ENCODE measurements at places on chromosomes 6 and 20.

- no peaks in the 10 kb centered on the region for H3K36me3 ChIP-seq
- no peak overlapping the region for H3K4me3 ChIP-seq
- no peak for DNase-seq
- no peaks in the 10 kb centered on the region for H3K27me3 ChIP-seq
Measured at GRCh38 chr6:130324657-130325056, 41.2 kb upstream of the TMEM200A start.

DNA sequence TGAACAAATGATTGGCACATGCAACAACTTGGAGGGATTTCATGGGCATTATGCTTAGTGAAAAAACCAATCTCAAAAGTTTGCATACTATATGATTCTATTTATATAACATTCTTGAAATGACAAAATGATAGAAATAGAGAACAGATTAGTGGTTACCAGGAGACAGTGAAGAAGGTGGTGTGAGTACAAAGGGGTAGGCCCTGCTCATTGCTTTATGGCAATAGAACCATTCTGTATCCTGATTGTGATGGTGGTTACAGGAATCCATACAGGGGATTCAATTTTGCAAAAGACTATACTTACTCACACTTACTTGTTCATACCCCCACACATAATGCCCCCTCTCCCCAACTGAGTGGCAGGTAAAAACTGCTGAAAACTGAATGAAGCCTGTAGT is 30.2 kb upstream of the LAMA4 start:
- peaks cover 6% of the 10 kb centered on the region for H3K27me3 ChIP-seq
- no peaks in the 10 kb centered on the region for H3K4me1 ChIP-seq
- H3K27ac ChIP-seq: no peak overlapping the region
- no peaks in the 10 kb centered on the region for H3K36me3 ChIP-seq

DNA sequence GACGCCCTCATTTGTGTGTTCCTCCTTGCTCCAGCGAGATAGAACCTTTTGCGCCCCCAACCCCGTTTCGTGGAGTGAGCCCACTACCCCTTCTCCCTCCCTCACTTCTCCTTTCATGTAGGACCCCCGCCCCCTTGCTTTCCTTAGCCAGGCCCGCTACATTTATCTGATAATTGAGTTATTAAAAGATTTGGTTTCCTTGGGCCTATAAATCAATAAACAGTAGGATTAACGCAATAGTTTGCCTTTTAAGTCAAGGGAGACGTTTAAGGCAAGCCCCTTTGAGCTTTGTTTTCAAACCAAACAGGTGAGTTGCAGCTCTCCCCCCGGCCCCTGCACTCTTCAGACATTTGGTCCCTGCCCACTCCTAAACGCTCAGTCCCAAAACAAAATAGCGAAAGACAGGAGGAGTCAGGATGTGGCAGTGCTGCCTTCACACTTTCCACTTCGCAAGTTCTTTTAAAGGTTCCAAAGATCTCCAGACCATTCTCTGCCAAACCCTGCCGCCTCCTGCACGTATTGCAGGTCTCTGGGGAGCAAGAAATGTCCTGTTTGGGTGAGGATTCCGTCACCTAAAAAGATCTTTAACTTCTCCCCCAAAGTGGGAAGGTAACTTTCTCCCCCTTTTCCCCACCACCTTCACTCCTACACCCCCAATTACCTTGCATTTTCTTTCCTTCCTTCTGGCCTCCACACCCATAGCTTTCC is 27.6 kb downstream of the TFAP2B start:
- no peaks in the 10 kb centered on the region for H3K27me3 ChIP-seq
- DNase-seq: no peak
- no peaks in the 10 kb centered on the region for H3K4me1 ChIP-seq

DNA sequence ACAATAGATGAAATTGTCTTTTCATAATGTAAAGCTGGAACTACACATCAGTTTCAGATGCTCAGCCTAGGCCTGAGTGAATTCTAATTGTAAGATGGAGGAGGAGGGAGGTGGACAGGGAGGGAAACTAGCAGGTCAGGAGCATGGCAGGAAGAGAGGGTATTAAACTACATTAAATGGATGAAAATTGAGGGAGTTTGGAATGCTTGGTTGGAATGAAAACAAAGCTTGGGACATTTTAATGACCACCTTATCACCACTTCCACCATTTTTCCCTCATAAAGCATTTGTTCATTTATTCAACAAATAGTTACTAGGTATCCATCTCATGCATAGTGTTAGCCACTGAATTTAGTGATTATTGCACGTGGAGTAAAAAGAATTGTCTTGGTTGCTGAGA is 65.0 kb downstream of the KIZ start:
- H3K4me1 ChIP-seq: no peaks in the 10 kb centered on the region
- no peak for DNase-seq
- no peak overlapping the region for H3K4me3 ChIP-seq
- no peaks in the 10 kb centered on the region for H3K27me3 ChIP-seq
- H3K36me3 ChIP-seq: no peaks in the 10 kb centered on the region

DNA sequence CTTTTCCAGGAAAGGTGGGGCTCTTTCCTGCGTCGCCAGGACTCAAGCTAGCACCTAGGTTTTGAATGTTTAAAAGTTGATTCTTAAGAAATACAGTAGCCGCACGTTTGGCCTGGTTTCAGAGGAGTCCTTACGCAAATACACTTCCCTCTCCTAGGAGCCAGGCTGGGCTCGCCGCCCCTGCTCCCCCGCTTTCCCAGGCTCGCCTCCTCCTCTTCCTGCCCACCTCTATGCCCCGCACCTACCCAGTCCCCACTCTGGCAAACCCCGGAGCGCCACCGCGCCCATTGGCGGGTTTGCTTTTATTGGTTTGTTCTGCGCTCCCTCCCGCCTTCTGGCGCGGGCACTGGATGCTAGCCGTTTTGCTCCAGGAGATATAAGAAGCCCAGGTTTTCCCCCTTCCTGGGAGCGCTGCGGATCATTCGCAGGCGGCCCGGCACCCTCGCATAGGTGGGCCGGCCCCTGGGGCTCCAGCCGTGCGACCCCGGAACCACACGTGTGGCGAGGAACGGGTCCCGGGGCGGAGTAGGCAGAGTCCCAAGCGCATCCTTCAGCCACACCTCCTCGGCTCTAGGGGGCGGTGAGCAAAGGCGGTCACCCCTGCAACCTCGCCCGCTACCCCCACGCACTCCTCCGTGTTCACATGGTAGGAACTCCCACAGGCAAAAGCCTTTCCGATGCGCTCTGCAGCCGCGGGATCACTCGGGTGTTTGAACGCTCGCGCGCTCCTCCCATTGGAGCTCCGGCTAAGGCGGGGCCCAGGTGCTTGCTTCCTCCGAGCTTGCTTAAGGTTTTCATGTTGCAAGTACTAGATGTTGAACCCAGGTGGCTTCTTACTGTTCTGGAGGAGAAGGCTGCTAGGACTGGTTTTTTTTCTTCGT is 119.0 kb downstream of the RTN4IP1 start:
- H3K4me1 ChIP-seq: peaks cover 63% of the 10 kb centered on the region
- peaks cover 5% of the 10 kb centered on the region for H3K27me3 ChIP-seq
- no peaks in the 10 kb centered on the region for H3K36me3 ChIP-seq
- DNase-seq: peak; percentile 88
- peak overlapping the region; percentile 93 for H3K27ac ChIP-seq

DNA sequence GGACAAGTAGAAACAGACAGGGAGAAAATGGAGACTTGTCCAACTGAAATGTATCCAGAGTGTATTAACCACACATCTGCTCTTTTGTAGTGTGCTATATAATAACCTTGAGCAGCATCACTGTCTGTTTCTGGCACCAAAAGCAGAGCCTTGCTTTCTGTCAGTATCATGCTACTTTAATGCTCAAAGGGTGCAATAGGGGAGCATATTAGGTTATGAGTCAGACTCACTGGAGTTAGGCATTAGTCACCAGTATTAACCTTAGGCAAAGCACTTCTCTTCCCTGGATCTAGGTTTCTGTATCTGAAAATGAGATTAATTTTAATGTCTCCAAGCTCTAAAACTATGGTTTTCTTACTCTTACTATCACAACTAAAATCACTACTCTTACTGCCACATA is 280.1 kb downstream of the TFAP2B start:
- no peak overlapping the region for H3K4me3 ChIP-seq
- H3K27ac ChIP-seq: no peak overlapping the region
- H3K27me3 ChIP-seq: no peaks in the 10 kb centered on the region
- no peak for DNase-seq
- no peaks in the 10 kb centered on the region for H3K4me1 ChIP-seq

GRCh38 chr20:50569864-50570836 is 60.0 kb downstream of the PTPN1 start:
- H3K4me3 ChIP-seq: peak overlapping the region; percentile 11
- H3K27ac ChIP-seq: peak overlapping the region; percentile 70
- peaks cover 29% of the 10 kb centered on the region for H3K4me1 ChIP-seq
- H3K36me3 ChIP-seq: peaks cover 81% of the 10 kb centered on the region
- peak; percentile 63 for DNase-seq
